ENCODE measurements at places on chromosomes 1 and 21.

DNA sequence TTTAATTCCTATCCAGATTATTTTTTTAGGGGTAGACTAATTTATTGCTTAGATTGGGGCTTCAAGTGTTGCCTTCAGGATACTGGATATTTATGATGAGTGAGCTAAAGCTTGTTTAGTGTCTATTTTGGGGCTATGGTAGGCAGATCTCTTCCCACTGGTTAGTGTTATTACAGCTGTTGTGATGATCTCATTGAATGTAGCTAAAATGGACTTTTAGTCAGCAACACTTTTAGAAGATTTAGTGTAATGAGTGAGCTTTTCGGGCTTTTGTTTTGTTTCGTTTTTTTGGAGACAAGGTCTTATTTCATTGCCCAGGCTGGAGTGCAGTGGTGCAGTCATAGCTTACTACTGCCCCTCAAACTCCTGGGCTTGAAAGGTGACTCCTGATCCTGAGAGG is 14.2 kb downstream of the THRAP3 start:
- DNase-seq: no peak

DNA sequence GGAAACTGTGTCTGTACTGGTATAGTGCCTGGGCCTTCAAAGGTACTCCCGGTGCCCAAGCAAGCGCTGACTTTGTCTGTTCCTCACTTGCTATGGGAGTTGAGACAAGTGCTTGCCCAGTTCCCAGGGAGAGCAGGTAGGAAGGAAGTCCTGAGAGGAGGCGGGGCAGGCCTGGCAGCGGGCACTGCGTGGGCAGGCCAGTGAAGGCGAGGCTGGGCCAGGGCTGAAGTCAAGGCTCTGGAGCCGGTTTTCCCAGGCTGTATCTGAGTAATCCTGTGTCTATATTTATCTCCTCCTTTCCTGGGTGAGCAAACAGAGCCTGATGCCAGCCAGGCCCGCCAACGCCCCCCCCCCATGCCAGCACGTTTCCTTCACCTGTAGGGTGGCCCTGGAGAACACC is 15.9 kb upstream of the EDN2 start:
- no peak for DNase-seq

- DNase-seq: no peak
Measured at GRCh38 chr1:223772771-223773160, 60.4 kb downstream of the CAPN2 start.

DNA sequence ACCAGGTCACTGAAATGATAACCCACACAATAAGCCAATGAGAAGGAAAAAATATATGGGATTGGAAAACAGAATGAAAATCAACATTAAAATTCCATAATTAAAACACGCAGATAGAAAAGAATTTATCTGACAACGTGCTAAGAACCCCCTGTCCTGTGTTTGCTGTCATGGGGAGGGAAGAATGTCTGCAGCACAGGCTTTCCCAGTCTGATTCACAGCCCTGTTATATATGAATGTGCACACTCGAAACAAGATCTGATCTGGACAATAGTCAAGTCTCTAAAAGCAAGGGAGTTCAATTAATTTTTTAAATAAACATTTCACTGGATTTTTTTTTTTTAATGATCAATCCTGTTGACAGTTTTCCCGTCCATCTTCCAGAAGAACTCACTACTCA is 220.0 kb downstream of the RERE start:
- DNase-seq: no peak

- no peak for DNase-seq
Measured at GRCh38 chr1:201140235-201140940, 13.4 kb upstream of the ASCL5 start.

GRCh38 chr1:119007670-119008482 is 19.7 kb upstream of the TBX15 start:
- DNase-seq: no peak

DNA sequence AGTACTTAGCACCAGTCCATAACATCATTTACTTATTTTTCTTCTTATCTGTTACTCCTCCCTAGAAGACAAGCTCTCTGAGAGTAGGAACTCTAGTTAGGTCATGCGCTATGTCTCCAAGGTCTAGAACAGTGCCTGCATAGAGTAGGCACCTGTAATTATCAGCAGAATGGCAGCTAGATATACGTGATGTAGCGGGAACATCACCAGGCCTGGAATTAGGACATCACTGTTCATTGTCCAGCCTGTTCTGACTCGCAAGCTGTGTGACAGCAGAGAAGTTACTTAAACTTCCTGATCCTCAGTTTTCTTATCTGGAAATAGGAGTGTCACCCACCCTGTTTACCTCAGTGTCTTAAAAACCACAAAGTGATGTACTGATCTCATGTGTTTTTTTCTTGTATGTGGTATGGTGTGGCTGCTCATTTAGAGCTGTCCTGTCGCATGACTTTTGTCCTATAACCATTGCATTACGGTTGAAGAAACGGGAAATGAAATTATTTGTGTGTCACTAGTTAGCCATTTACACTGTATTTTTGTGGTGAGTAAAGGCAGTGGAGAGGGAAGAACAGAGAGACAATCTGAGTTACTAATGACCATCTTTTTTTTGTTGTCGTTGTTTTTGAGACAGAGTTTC is 37.1 kb upstream of the EXO1 start:
- no peak for DNase-seq

Data from CD4-positive, alpha-beta T cell treated with Interferon gamma for 1 hour (primary cell).